GM06990 (cell line): ENCODE measurements at places on chromosomes 1 and 21.

DNA sequence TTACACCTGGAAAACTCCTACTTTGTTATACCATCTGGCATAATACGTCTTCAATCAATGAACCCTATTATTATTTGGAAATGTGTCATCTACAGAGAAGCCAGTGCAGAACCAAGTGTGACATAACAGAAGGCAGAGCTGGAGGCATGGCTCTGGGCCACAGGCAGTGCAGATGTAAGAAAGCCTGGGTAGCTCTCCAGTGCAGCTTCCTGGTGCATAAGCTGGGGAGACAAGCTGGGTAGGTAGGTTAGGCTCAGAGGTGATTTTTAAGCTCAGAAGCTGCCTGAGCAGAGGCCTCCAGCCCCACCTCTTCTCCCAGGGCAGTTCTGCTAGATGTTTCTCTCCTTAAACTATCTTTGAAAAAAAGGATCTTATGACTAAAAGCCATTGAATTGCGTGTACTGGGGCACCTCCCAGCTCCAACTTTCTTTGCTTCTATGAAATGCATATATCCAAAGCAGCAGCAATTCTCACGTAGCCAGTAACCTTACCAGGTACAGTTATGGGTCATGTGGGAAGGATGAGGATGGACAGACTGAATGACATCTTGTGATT is 30.7 kb downstream of the AKNAD1 start:
- DNase-seq: no peak

- no peak for DNase-seq
Measured at GRCh38 chr1:230120289-230120920, 53.4 kb downstream of the GALNT2 start.

GRCh38 chr1:200991097-200991614 is 32.4 kb downstream of the KIF21B start:
- DNase-seq: no peak

- no peak for DNase-seq
Measured at GRCh38 chr1:39727932-39728317, 10.8 kb upstream of the PPIE start.

DNA sequence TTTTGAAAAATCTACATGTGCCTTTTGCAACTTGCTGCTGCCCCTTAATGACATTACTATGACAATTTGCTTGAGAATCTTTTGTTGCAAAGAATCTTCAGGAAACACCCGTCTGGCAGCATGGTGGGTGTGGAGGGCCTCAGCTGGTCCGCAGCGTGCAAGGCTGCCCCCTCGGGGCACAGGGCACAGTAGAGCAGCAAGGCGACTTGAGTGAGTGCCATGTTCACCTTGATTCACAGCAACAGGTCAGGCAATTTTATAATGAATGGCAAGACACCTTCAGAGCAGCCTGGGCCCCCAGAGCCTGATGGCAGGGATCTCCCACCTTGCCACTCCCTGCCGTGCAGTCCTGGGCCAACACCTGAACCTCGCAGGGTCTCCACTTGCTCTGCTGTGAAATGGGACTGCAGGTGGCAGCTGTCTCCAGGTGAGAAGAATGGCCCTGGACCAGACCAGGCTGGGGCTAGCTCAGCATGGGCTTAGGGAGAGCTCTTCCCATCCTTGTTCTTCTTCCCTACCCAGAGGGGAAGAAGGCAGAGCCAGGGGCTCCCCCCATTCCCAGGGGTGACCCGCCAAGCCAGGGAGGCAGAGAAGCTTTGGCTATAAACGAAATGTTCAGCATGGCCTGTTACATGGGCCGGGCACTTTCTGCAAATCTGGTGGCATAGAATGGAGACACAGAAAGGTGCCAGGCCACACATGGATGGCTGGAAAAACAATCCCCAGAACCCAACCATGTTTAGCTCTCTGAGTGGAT is 34.5 kb upstream of the ACTRT2 start:
- no peak for DNase-seq

- no peak for DNase-seq
Measured at GRCh38 chr1:145908653-145909052, 1.2 kb downstream of the ITGA10 start.

DNA sequence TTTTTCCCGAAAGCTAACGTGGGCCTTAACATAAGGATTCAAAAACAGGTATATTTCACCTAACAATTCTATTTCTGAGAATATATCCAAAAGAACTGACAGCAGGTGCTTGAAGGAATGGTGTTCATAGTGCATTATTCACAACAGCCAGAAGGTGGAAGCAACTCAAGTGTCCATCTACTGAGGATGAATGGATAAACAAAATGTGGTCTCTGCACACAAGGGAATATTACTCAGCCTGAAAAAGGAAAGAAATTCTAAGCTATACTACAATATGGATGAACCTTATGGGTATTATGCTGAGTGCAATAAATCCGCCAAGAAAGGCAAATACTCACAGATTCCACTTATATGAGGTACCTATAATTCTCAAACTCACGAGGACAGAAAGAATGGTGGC is 6.1 kb upstream of the RIPPLY3 start:
- DNase-seq: no peak

GRCh38 chr1:46630719-46631118 is 14.1 kb upstream of the MOB3C start:
- no peak for DNase-seq

GRCh38 chr1:215279682-215280081 is 197.1 kb downstream of the KCNK2 start:
- no peak for DNase-seq

- DNase-seq: no peak
Measured at GRCh38 chr1:24567792-24568388, 12.0 kb downstream of the NCMAP start.

DNA sequence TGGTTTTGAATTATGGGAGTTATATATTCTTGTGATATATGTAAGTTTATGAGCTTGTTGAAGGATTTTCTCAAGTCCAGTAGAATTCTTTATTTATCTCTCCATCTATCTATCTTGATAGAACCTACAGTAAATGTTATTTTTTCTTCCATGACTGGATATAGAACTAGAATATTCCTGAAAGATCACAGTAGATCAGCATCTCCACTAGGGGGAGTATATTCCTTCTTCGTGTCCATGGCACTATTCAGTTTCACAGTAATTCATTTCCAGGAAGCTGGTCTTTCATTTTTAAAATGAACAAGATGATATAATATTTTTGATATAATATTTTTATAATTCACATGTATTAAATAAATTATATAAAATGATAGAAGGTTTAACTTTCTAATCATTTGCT is 18.8 kb downstream of the TMPRSS15 start:
- no peak for DNase-seq

- no peak for DNase-seq
Measured at GRCh38 chr1:8455700-8456307, 137.9 kb downstream of the SLC45A1 start.
